Left forelimb (tissue), 1 donor: ENCODE measurements at places on chromosomes 1 and 21.

GRCh38 chr1:234925440-234926263, 203.0 kb downstream of the TOMM20 start:
- no peak for DNase-seq

GRCh38 chr1:229295745-229296144, 24.8 kb downstream of the RAB4A start:
- DNase-seq = no peak

DNA sequence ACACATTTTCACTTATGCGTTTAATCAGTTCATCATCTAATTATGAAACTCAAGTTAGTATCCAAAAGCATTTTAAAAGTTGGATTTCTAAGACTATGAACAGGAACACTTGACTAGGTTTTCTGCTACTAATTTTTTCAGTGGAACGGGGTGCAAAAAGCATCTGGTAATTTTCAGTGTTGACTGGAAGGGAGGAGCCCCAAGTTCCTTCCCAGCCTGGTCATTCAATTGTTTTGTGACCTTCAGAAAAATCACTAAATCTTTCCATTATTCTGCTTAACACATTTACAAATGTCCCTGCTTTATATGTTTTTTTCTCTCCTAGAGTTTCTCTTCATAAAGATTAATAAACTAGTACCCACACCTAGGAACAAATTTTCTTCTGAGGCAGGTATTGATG, 6.0 kb upstream of the ADGRL4 start:
- DNase-seq = no peak

- no peak for DNase-seq
These were observed 5.1 kb upstream of the CCN1 start for GRCh38 chr1:85575363-85575995.

DNA sequence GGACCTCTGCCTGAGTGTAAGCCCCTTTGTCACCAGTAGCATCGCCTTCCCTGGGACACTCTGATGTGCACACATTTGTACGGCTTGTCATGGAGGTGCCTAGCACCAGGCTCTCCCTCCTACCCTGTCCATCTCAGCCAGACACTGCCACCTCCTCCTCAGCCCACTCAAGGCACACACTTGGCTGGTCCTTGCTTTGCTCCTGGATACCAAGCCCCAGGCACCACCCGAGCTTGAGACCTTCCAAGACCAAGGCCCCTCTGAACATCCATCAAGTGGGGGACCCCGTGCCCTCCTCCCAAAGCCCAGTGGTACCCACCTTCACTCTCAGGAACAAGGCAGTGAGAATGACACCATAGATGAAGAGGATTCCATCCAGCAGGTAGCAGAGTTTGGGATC, 78.0 kb downstream of the CD247 start:
- no peak for DNase-seq

- DNase-seq = no peak
These were observed 397.9 kb upstream of the NR5A2 start for GRCh38 chr1:199629624-199630023.

DNA sequence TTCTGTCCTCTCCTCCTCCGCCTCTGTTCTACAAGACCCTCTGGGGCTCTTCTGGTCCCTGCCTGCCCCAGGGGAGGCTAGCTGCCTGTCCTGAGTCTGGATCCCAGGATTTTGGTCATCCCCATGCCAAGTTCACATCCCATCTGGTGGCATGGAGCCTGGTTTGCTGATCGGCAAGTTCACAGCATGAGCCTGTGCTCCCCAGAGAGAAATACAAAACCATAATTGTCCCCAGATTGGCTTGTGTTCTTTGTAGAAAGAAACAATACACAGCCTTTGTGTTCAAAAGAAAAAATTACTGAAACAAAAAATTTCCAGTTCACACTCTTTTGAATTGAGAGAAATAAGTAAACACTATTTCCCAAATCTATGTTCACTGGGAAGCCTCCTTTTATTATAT, 149.4 kb upstream of the ZC3H12A start:
- no peak for DNase-seq

GRCh38 chr1:175597969-175598765, 145.2 kb downstream of the TNR start:
- no peak for DNase-seq

DNA sequence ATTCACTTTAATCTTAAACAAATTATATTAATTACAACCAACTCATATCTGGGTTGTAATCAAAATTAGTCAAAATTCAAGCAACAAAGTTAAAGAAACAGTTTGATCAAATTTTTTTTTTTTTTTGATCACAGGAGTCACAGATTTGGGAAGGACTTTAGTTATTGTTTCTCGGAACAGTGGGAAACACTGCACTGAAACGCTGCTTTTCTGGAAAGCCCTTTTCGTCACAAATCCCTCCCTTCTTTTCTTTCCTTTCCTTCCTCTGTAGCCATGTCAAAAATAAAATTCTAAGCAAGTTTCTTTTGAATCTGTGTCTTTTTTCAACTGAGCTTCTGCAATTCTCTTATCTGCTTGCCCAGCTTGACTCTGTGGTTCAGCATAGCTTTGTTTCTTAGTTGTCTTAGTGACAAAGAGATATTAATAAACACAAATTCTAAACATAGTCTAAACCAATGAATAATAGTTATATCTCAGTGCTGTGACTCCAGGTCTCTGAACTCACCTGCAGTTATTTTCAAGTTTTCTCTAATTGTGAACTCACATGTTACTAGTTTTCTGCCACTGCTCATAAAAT, 53.8 kb downstream of the PTGS2 start:
- no peak for DNase-seq

DNA sequence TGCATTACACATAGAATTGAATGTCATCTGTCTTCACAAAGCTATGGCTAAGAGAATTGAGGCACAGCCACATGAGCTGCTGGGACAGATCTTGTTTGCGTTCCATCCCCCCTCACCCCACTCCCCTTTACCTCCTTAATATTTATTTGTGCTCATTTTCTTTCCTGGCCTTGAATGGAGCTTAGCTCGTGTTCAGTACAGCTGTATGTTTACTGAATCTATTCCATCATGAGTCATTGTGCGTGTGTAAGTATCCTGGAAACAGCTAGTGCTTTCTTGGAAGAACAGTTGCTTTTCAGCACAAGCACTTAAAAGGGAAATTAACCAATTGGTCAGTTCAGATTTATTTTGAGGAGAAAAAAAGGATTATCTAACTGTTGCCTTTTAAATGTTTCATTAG, 14.7 kb downstream of the PROX1 start:
- DNase-seq = no peak

DNA sequence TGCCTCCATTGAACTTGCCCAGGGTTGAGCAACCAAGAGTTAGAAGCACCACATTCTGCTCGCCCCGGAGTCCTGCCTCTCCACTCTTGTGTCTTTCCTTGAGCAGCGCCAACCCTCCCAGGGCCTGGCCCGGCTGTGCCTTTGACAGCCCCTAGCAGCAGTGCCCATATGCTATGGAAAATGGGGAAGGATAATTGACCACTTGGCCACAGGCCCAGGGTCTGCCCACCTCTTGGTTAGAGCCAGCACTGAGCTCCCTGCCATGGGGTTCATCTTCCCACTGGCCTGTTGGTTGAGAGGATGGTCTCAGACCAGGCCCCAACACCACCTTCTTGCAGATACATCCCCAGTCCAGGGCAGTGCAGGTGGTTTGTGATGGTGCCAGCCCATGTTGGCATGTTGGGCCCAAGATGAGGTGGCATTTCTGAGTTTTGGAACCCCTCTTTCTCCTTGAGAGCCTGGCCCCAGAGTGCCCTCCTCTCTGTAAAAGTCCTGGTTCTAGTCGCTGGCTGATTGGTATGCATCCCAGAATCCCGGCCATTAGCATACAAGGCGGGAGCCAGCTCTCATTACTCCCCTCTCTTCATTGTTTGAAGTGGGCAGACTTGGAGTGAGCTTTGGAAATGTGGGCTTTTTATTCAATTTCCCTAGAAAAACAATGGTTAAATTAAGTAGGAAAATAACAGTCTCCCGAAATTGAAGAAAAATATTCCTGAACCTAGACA, 7.6 kb downstream of the ARHGEF10L start:
- DNase-seq = no peak

GRCh38 chr1:94017155-94017829, 103.7 kb downstream of the ABCA4 start:
- DNase-seq = no peak

- DNase-seq = no peak
These were observed 303.2 kb downstream of the LMX1A start for GRCh38 chr1:165053351-165053750.

DNA sequence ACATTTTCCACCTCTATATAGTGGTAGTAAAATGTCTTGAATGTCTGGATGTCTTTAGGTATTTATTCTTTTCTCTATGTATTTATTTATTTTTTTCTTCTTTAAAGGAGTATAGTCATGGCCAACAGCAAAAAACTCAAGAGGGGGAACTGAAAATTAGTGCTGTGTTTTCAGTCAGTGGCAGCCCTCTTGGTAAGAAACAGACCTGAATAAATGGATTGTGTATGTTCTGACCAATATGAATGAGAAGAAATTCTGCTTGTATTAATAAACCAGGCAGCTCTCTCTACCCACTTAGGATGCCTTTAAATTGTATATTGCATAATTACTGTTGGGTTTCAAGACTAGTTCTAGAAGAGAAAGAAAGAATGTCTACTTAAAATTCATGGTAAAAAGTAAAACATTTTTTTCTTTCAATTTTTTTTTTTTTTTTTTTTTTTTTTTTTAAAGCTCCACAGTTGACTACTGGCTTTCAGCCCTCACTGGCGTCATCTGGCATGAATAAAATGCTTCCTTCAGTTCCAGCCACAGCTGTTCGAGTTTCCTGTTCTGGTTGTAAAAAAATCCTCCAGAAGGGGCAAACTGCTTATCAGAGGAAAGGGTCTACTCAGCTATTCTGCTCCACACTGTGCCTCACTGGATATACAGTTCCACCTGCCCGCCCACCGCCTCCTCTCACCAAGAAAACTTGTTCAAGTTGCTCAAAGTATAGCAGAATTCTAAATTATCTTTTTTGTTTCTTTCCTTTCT, 101.6 kb downstream of the ZMYM4 start:
- peak; percentile 71 for DNase-seq

DNA sequence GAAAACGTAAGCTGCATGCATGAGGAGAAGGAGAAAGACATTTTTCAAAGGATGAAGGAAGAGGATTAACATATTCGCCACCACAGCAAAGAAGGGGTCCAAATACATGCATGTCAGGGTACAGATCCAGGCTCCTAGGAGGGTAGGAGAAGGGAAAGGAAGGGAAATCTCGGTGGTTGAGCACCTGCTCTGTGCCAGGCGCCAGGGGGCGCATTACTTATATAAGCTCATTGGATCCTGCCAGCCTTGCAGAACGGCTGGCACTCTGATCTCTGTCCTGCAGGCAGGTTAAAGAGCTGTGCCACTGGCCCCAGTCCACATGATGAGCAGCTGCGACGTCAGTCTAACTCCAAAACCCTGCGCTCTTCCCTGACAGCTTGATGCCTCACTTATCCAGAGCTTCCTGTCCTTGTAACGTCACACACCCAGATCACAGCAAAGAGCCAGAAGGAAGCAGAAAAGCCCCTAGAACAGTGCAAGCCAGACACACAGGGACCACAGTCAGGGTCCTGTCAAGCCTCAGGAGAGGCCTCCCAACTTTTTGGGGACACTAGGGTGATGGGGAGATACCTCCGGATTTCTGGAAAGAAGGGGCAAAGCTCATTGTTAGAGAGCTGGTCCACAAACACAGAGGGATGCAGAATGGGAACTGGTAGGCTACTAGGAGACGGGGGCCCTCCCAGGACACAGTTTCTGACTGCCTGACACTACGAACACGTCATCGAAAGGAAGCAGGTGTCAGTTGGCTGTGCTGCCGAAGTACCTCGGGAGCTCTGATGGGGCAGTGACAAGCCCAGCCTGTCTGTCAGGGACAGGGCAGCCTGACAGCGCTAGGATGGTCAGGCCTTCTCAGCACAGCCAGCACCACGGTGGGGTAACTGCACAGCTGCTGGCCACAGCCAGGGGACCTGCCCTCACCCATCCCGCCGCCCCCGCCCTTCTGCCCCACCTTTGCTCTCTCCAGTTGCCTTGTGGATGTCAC, 99.1 kb downstream of the BEND5 start:
- no peak for DNase-seq

- DNase-seq = no peak
These were observed 730.7 kb upstream of the ADGRL4 start for GRCh38 chr1:79737193-79737592.

DNA sequence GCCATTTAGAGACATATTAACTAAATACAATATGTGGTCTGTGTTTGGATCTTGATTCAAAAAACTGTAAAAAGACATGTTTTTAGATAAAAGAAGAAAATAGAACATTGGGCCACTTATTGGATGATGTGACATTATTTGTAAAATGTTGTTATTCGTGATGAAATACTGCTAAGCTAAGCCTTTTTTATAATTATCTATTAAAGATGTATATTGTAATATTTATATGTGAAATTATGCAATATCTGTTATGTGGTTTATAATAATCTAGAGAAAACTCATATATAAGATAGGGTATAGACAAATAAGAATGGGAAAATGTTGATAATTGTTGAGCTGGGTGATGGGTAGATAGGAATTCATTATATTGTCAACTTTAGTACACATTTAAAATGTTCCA, 82.0 kb upstream of the RGS1 start:
- no peak for DNase-seq

- DNase-seq = no peak
These were observed 18.5 kb downstream of the OR2T1 start for GRCh38 chr1:248421384-248421783.

GRCh38 chr1:113998361-113998760, 19.1 kb downstream of the OLFML3 start:
- no peak for DNase-seq

GRCh38 chr21:36643374-36644250, 55.3 kb upstream of the SIM2 start:
- peak; percentile 30 for DNase-seq

DNA sequence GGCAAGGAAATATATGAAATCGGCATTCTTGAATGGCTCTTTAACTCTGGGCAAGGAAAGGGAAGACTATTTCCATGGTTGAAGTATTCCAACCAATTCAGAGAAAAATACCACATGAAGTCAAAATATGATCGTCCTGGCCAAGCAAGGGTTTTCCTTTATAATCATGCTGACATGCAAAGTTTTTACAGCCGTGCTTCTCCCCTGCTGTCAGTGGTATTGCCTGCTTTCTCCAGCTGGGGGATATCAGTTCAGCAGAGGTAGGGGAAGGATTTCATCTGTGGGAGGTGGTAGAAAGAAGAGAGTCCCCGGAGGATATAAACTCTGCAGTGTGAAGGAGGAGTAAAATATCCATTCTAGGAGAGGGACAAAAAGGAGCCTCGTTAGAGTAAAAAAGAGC, 322.8 kb downstream of the PAPPA2 start:
- no peak for DNase-seq

GRCh38 chr1:156439777-156440183, 60.8 kb downstream of the MEF2D start:
- DNase-seq = no peak

- no peak for DNase-seq
These were observed 299.8 kb upstream of the USP25 start for GRCh38 chr21:15430023-15430422.

DNA sequence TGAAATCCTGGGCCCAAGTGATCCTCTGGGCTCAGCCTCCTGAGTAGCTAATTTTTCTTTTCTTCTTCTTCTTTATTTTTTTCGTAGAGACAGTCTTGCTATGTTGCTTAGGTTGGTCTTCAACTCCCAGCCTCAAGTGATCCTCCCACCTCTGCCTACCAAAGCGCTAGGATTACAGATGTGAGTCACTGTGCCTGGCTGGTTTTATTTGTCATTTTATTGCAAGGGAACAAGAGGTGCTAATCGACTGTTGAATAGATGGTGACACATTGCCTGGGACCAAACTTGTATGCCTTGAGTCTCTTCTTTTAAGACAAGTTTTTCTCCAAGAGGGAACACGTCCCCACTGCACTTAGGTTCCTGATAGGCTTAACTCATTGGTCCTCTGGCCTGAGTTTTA, 20.0 kb upstream of the KLHDC8A start:
- no peak for DNase-seq
